ENCODE measurements at places on chromosomes 5 and 9.

DNA sequence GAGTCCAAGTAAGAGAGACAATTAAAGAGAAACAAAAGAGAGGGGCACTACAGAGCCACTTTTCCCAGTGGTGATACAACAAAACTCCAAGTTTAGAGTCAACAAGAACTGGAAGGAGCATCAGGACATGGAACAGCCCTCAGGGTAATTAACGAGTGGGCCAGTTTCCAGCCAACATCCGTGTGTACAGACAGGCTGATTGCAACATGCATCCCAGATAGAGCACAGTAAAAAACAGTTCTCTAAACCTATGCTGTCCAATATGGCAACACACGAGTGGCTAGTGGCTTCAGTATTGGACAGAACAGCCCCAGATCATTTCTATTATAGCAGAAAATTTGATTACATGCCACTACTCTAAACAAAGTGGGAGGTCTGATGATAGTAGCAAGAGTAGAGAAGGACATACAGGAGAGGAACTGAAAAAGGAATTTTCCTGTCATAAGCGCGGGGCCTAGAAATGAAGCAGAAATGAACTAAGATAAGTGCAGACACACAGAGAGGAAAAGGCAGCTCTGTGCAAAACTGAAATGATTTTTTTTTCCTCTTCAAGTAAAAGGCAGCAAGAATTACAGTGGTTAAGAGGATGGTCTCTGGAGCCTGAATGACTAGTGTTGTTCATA, 175.6 kb upstream of the CCNG1 start:
- DNase-seq: no peak

DNA sequence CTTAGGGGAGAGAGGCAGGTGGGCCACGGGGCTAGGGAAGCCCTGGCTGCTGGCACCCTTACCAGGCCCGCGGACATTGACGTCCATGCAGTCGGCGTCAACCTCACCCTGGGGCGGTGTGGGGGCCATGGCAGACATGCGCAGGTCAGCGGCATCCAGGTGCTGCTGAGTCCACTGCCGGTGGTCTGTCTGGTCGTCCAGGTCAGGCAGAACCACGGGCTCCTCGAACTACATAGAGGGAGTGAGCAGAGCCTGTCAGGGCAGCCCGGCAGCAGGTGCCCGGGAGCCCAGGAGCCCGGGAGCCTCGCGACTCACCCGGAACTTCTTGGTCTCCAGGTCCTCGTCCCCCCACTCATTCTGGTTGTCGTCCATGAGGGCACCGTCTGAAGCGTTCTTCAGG, 18.8 kb upstream of the SEC16A start:
- DNase-seq: no peak

GRCh38 chr5:168941901-168942300, 359.0 kb downstream of the SLIT3 start:
- no peak for DNase-seq

- no peak for DNase-seq
These were observed 24.4 kb upstream of the GPR151 start for GRCh38 chr5:146540414-146540813.

GRCh38 chr9:113899205-113899604, 23.1 kb downstream of the ZNF618 start:
- no peak for DNase-seq

DNA sequence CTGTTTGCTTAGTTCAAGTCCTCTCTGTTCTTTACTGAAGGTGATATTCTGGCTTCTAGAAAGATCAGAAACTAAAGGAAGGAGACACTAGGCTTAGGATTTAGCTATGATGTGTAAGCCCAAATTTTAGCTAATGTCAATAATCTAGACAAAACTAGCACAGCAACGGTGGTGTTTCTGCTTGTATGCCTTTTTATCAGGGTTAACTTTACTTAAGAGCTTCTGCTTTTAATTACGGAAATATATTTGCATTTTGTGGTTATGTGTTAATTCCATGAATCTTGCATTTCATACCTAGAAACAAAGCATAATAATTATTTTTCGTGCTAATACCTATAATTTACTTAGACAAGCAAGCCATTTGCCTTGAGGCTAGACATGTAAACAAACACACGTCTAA, 96.1 kb downstream of the PAX5 start:
- DNase-seq: no peak

All from midbrain (tissue), 1 donor.